SK-N-DZ (cell line): ENCODE measurements at places on chromosomes 16 and 17.
A peak's percentile ranks its signal among the peaks of the same experiment; 100 is the strongest.

GRCh38 chr17:75684249-75684648 lies 17.1 kb downstream of the SAP30BP start:
- DNase-seq: no peak

DNA sequence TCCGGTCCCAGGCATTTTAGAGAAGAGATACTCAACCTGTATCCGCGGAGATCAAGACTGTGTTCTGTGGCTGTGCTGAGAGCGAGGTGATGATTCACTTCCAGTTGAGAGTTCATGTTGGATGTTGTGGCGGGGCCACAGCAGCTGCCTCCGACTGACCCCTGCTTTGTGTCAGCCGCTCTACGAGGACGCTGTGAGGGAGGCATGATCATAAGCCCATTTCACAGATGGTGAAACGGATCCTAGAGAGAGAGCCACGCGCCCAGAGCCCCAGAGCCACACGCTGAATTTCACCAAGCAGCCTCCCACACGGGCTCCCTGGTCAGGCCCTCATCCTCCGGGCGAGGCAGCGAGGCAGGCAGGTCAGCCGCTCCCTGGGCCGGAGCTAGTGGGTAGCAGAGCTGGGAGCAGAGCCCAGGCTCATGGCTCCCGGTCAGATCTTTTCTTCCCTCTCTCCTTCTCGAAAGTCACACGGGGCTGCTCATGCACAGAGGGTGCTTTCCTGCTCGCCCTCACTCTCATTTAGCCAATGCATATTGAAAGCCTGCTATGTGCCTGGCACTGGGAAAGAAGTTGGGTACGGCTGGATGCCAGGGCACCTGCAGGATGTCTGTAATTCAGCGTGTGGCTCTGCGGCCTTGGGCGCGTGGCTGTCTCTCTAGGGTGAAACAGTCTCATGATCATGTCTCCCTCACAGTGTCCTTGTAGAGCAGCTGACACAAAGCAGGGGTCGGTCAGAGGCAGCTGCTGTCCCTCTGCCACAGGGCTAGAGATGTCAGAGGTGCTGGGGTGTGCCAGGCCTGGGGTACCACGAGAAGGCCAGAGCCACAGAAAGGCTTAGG lies 155.6 kb upstream of the CHMP6 start:
- DNase-seq: no peak

DNA sequence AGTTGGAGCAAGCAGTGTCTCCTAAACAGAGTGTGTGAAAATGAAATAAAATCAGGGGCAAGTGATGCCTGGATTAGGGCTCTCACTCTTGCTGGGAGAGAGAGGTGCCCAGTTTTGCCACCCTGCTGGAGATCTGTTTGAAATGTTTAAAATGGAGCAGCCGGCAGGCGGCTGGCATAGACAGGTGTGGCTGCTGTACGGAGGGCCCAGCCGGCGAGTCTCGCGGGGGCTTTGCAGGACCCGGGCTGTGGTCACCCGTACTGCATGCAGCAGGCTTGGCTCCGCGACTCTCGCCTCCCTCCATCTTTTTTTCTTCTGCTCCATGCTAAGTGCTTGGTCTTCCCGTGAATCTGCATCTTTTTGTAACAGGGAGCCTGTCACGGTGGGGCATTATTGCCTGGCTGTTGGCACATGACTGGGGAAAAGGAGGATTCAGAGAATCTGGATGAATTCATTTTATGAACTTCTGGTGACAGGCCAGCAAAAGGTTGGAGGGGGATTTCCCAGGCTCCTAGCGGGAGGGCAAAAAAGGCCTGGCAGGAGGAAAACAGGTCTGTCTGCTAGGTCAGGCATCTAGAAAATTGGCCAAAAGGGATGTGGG lies 1.8 kb downstream of the ZNRF1 start:
- DNase-seq: peak; percentile 40

DNA sequence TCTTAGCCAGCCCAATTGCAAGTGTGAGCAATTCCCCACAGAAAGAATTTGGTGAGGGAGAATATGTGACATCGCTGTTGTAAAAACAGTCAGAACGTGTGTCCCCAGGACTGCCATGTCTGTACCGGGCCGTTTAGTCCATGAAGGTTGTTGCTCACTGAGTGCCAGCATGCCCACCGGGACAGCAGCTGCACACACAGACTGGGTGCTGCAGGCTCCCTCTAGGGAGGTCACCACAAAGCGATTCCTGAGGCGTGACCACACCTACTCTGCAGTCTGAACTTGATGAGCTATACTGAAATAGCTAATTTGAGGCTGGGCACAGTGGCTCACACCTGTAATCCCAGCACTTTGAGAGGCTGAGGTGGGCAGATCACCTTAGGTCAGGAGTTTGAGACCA lies 44.1 kb upstream of the ADORA2B start:
- no peak for DNase-seq

GRCh38 chr17:82218349-82219075 lies 5.9 kb upstream of the CCDC57 start:
- no peak for DNase-seq

- DNase-seq: no peak
Measured at GRCh38 chr17:28252436-28252835, 66.6 kb upstream of the TMEM97 start.

GRCh38 chr17:15947271-15947670 lies 2.3 kb downstream of the ADORA2B start:
- DNase-seq: no peak

GRCh38 chr17:55652114-55652823 lies 70.4 kb downstream of the TMEM100 start:
- no peak for DNase-seq

DNA sequence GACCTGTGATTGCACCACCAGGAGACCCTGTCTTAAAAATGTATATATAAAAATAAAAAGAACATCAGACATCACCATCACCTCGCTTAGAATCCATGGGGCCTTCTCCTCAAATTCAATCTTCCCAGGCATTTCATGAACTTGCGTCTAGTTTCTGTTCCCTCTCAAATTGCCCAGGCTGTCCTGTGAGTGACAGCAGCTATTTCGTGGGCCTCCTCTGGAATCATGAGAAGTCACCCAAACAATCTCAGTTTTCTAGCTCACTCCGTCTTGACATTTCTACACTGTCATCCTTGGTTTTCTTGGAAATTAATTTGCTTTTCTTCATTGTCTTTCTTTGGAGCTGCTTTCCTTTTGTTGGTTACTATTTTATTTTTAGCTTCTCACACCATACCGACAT lies 7.3 kb downstream of the SLC52A1 start:
- DNase-seq: no peak

DNA sequence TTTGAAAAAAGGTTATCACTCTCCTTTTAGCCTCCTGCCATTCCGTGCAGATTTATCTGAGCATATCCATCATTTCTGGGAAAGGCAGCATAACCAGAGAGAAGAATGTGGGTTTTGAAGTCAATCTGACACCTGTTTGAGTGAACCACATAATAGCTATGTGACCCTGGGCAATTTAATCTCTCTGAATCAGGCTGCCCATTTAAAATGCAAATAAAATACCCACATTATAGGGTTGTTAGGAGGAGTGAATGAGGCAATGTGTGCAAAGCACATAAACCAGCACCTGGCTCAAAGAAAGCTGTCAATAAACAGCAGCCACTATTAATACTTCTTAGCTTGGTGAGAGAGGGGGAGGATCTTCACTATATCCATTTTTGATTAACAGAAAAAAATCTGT lies 88.0 kb downstream of the CACNG1 start:
- DNase-seq: no peak

DNA sequence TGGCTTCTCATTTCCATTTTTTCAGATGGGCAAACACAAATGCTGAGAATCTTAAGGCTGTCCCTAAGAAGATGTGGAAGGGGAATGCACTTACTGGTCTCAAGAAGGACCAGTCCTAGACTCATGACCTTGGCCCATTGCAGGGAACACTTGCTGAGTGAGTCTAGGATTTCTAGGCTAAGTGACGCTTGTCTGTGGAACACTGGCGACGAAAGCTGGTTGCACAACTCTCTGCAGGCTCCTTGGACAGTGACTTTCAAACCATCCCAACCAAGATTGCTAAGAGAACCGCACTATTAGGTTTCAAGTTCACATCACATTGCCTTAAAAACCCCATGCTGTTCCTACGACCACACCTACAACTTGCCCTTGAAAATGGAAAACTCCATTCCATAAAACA lies 174.1 kb downstream of the AXIN2 start:
- no peak for DNase-seq

GRCh38 chr17:73719588-73720071 lies 75.4 kb upstream of the SDK2 start:
- DNase-seq: peak; percentile 85

DNA sequence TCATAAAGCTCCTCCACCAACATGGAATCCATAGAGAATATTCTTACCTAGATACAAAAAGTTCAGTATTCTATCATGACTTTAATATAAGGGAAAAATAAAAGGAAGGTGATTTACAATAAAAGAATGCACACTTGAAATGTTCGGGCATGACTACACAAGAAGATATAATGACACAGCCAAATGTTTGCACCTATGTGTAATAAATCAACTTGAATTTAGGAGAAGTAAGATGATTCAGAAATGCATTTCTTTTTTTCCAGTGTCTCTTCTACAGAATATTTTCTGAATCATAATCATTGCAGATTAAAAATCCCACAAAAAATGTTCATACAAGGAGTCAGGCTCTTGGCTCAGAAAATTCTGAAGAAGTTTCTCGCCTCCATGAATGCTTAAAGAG lies 404.0 kb upstream of the HSBP1 start:
- no peak for DNase-seq

- DNase-seq: no peak
Measured at GRCh38 chr16:59645194-59645593, 911.1 kb upstream of the GOT2 start.

- DNase-seq: no peak
Measured at GRCh38 chr17:33012522-33013033, 20.9 kb downstream of the SPACA3 start.

DNA sequence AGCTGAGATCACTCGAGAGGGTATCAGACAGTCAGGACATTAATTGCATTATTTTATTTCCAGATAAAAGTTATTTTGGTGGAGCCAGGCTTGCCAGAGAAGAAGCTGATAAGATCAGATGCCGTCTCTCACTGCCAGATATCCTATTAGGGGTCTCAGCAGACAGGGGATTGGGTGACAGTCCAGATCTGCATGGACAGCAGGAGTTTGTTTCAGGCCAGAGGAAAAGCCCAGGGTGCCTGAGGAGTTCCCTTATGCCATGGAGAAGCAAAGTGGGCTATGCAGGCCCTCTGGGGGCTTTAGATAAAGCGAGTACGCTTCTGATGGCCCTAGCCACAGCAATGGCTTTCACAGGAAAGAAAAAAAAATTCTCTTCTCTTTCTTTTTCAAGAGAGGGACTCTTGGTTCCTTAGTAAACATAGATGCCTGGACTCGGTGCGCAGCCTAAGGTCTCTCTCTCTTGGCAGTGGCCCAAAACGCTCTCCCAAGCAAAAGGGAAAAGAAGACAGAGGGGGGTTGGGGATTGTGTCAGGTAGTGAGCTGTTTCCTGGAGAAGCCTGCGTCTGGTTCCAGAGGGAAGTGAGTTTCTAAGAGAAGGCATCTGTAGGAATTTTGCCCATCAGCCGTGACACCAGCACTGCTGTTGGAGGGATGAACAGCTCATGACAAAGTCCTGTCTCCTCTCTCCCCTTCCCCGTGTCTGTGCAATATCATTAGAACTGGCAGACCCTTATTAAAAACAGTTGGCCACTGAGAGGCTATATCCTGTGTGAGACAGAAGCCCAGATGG lies 166.3 kb upstream of the FOXF1 start:
- DNase-seq: peak; percentile 37

GRCh38 chr16:67719048-67719777 lies at the start of gene GFOD2:
TSS of gene GFOD2 (minus strand) at chr16:67719316. CDS start at chr16:67685715, 33,601 bp downstream.
- peak; percentile 94 for DNase-seq

GRCh38 chr17:78197147-78197832 lies 10.1 kb downstream of the AFMID start:
- no peak for DNase-seq

- no peak for DNase-seq
Measured at GRCh38 chr17:59028328-59028727, 78.4 kb downstream of the TRIM37 start.

DNA sequence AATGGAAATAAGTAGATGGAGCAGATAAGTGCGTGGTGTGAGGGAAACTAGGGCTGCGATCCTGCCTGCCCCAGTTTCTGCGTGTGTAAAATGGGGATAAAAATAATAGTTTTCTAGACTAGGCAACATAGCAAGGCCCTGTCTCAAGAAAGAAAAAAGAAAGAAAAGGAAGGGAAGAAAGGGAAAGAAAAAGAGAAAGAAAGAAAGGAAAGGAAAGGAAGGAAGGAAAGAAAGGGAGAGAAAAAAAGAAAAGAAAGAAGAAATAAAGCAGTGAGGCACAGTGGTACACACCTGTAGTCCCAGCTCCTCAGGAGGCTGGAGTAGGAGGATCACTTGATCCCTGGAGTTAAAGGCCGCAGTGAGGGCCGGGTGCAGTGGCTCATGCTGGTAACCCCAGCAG lies 2.2 kb upstream of the PKMYT1 start:
- DNase-seq: no peak

DNA sequence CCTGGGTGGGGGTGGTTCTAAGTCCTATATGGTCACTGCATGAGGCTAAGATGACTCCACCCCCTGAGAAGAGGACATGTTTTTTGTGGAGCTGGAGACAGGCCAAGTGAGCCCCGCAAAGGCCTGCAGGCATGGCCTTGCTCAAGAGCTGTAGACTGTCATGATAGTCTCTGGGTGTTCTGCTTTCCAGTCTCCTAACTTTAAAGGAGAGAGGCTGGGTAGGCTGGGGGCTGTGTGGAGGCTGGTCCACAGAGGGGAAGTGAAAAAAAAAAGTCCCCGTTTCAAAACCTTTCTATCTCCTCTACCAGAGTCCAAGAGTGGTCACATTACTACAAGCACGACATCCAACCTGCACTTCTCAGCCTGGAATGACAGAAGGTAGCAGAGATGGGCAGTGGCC lies 27.1 kb downstream of the CDRT4 start:
- DNase-seq: no peak

- DNase-seq: peak; percentile 79
Measured at GRCh38 chr17:36705874-36706731, 104.7 kb downstream of the MRM1 start.
